ENCODE measurements at places on chromosomes 6 and 20.

GRCh38 chr20:32978009-32978335 is 26.3 kb downstream of the SUN5 start:
- DNase-seq: no peak
- H3K4me3 ChIP-seq: no peak overlapping the region
- no peak overlapping the region for H3K27ac ChIP-seq
- no peaks in the 10 kb centered on the region for H3K27me3 ChIP-seq
- H3K4me1 ChIP-seq: peaks cover 10% of the 10 kb centered on the region

- DNase-seq: no peak
- H3K27ac ChIP-seq: peak overlapping the region; percentile 39
- peaks cover 20% of the 10 kb centered on the region for H3K4me1 ChIP-seq
- H3K36me3 ChIP-seq: peaks cover 10% of the 10 kb centered on the region
These were observed 312.0 kb downstream of the ZFAND3 start for GRCh38 chr6:38131527-38131965.

GRCh38 chr20:19626896-19627295 is 131.2 kb upstream of the RIN2 start:
- no peak overlapping the region for H3K27ac ChIP-seq
- DNase-seq: no peak
- no peak overlapping the region for H3K4me3 ChIP-seq
- no peaks in the 10 kb centered on the region for H3K27me3 ChIP-seq
- peaks cover 6% of the 10 kb centered on the region for H3K36me3 ChIP-seq

GRCh38 chr6:11363881-11364576 is 131.6 kb upstream of the NEDD9 start:
- peaks cover 79% of the 10 kb centered on the region for H3K36me3 ChIP-seq
- H3K27me3 ChIP-seq: no peaks in the 10 kb centered on the region
- H3K27ac ChIP-seq: peak overlapping the region; percentile 57
- DNase-seq: no peak
- peaks cover 88% of the 10 kb centered on the region for H3K4me1 ChIP-seq

- H3K4me1 ChIP-seq: peaks cover 9% of the 10 kb centered on the region
- peaks cover 4% of the 10 kb centered on the region for H3K27me3 ChIP-seq
- H3K36me3 ChIP-seq: no peaks in the 10 kb centered on the region
- no peak overlapping the region for H3K27ac ChIP-seq
- H3K4me3 ChIP-seq: no peak overlapping the region
- no peak for DNase-seq
These were observed 17.7 kb upstream of the PDE7B start for GRCh38 chr6:135833771-135834170.

- H3K36me3 ChIP-seq: no peaks in the 10 kb centered on the region
- H3K4me1 ChIP-seq: peaks cover 29% of the 10 kb centered on the region
- no peak overlapping the region for H3K27ac ChIP-seq
- H3K4me3 ChIP-seq: no peak overlapping the region
- DNase-seq: no peak
These were observed 31.7 kb downstream of the UTRN start for GRCh38 chr6:144316862-144317195.

- H3K27me3 ChIP-seq: peaks cover 4% of the 10 kb centered on the region
- peaks cover 3% of the 10 kb centered on the region for H3K36me3 ChIP-seq
- H3K4me1 ChIP-seq: peaks cover 10% of the 10 kb centered on the region
These were observed 37.3 kb upstream of the UST start for GRCh38 chr6:148709577-148709976.

GRCh38 chr20:8735674-8736073 is 333.2 kb upstream of the PLCB4 start:
- H3K27ac ChIP-seq: no peak overlapping the region
- DNase-seq: no peak
- H3K4me3 ChIP-seq: no peak overlapping the region
- peaks cover 5% of the 10 kb centered on the region for H3K4me1 ChIP-seq
- no peaks in the 10 kb centered on the region for H3K27me3 ChIP-seq

DNA sequence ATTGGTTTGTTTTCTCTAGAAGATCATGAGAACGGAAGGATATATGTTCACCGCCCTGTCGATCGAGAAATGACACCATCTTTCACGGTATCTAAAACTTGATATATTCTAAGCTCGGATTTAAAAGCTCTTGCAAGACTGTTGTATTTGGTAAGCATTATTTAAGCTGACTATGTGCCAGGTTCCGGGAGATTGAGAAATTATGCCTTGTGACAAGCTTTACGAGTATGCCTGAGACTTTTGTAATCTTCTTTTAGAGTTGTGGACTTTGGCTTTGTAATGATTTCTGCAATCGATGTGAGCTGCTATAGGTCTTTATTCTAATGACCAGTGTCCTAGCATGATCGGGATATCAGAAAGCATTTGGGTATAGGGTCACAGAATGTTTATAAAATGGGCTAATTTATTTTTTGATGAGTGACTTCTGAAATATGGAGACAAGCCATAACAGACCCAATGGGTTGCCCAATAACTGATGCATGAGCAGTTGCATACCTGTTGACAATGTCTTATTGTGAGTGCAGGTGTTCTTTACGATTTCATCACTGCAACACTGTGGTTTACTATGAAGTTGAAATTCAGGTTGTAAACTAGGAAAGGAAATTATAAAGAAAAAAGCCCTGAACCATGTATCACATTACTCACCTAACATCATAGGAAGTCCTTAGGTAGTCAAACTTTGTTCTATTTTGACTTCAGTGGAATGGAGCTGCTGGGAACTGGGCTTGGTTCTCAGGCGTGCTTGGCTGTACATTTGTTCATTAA is 14.0 kb downstream of the CDH26 start:
- H3K36me3 ChIP-seq: no peaks in the 10 kb centered on the region
- H3K27ac ChIP-seq: no peak overlapping the region
- no peak for DNase-seq
- H3K27me3 ChIP-seq: no peaks in the 10 kb centered on the region

DNA sequence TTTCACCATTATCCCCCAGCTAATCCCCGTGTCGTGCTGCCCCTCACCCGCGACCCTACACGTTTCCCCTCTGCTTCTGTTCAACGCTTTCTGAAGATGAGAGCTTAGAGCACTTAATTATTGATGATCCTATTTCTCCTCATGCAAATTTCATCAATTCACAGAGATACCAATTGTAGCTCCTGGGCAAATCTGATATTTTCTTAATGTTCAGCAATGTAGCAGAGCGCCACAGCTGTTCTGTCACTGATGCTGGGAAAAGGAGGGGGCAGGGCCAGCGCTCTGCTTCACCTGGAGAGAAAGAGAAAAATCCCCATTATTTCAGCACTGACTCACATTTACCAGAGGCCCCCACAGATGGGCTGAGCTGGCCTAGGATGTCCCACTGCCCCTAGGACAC is 121.2 kb downstream of the TTLL2 start:
- H3K27me3 ChIP-seq: peaks cover 2% of the 10 kb centered on the region
- no peak overlapping the region for H3K4me3 ChIP-seq
- no peak overlapping the region for H3K27ac ChIP-seq
- no peaks in the 10 kb centered on the region for H3K36me3 ChIP-seq
- DNase-seq: no peak

DNA sequence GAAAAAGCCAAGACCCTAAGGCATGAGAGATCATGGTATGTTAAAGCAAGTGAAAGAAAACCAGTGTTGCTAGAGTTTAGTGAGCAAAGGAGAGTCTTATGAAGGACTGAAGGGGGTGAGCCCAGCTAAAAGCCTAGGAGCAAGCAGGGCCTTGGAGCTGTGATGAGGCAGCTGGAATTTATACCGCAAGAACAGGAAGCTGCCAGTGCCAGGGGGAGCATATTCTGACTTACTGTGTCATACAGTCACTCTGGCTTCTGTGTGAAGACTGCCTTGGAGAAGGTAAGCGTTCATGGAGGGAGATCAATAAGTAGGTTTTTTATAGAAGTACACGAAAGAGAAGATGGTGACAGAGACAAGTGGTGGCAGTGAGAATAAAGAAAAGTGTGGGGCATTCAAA is 308.9 kb upstream of the THEMIS start:
- H3K4me1 ChIP-seq: no peaks in the 10 kb centered on the region

DNA sequence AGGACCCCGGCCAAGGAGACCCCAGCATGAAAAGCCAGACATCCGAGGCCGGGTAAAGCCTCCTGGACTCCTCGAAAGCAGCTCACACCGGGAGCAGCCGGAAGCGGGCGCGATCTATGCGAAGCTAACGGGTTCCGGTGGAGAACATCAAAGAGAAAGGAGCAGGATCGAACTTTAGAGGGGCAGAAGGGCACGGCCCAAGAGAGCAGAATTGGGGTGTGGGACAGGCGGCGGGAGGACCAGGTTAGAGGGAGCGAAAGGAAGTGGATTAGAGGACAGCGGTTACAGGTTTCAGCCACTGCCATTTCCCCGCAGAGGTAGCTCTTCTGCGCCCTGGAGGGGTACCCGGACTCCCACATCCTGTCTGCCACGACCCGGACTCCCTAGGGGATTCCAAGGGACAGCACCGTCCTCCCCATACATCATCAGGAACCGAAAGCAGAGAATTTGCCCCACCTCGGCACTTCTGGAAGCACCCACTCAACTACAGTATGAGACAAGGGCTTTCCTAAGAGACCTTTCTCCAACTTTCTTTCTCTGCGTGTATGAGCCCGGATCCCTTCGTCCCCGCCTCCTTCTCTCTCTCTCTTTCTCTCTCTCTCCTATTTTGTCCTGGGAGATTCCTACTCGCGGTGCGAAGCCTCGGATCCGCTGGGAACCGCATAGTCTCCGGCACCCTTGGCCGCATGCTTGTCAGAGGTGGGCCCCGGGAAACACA is 507 bp upstream of the VGLL2 start:
- peak; percentile 8 for DNase-seq
- H3K27me3 ChIP-seq: peaks cover 91% of the 10 kb centered on the region
- H3K4me3 ChIP-seq: peak overlapping the region; percentile 46
- H3K36me3 ChIP-seq: no peaks in the 10 kb centered on the region
- no peak overlapping the region for H3K27ac ChIP-seq

GRCh38 chr20:9068233-9068801 is 570 bp upstream of the PLCB4 start:
- H3K4me1 ChIP-seq: no peaks in the 10 kb centered on the region
- H3K27me3 ChIP-seq: peaks cover 12% of the 10 kb centered on the region
- no peak overlapping the region for H3K27ac ChIP-seq

GRCh38 chr6:130758813-130759212 is 68.4 kb upstream of the SMLR1 start:
- peaks cover 2% of the 10 kb centered on the region for H3K4me1 ChIP-seq
- peaks cover 12% of the 10 kb centered on the region for H3K27me3 ChIP-seq
- H3K36me3 ChIP-seq: no peaks in the 10 kb centered on the region
- no peak overlapping the region for H3K27ac ChIP-seq
- no peak for DNase-seq
- no peak overlapping the region for H3K4me3 ChIP-seq

DNA sequence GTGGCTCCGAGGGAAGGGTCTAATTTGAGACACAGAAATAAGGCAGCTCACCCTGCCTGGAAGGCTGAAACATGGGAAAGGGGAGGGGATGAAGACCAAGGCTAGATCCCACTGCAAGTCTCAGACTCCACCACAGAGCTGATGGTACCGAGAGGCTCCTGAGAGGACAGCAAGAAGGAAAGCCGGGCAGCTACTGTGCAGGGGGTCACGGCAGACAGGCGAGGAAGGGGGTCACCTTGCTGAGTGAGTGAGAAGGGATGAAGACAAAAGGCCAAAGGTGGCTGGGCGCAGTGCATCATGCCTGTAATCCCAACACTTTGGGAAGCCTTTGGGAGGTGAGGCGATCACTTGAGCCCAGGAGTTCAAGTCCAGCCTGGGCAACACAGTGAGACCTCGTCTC is 100.7 kb downstream of the ATP9A start:
- H3K27ac ChIP-seq: no peak overlapping the region
- H3K4me1 ChIP-seq: peaks cover 9% of the 10 kb centered on the region
- no peak for DNase-seq
- peaks cover 10% of the 10 kb centered on the region for H3K36me3 ChIP-seq
- H3K4me3 ChIP-seq: no peak overlapping the region

DNA sequence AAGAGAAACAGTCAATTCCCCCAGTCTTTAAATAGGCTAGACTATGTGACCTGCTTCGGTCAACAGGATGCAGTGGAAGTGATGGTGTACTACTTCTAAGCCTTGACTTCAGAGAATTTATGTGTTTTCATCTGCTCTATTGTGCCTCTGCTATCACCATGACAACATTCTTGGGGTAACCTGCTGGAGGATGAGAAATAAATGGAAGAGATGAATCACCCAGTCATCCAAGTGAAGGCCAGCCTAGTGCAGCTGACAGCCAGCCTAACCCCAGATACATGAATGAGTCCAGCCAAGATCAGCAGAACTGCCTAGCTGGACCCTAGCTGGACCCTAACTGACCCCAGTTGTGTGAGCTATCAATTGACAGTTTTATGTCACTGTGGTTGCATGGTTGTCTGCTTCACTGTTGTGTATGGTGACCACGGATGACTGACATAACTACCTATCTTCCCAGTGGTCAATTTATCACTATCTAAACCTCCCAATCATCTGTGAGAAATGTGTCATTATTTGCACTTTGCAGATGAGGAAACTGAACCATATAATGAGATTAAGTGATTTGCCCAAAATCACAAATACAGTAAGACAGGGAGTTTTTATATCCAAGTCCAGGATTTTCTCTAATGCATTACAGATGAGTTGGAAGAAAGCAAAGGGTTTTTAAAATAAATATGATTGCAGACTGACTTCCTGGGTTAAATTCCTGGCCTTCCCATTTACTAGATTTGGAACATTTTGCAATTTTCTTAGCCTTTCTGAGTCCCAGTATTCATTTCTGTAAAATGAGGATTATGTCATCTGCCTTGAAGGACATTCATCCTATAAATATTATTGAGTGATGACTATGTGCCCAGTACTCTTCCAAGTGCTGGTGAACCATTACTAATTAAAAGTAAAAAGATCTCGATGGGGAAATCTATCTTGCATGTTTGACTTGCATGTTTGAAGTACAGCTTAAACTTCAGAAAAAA is 136.4 kb upstream of the PLCB4 start:
- H3K4me3 ChIP-seq: no peak overlapping the region
- H3K27me3 ChIP-seq: no peaks in the 10 kb centered on the region
- no peak for DNase-seq
- H3K36me3 ChIP-seq: no peaks in the 10 kb centered on the region
- H3K4me1 ChIP-seq: no peaks in the 10 kb centered on the region

DNA sequence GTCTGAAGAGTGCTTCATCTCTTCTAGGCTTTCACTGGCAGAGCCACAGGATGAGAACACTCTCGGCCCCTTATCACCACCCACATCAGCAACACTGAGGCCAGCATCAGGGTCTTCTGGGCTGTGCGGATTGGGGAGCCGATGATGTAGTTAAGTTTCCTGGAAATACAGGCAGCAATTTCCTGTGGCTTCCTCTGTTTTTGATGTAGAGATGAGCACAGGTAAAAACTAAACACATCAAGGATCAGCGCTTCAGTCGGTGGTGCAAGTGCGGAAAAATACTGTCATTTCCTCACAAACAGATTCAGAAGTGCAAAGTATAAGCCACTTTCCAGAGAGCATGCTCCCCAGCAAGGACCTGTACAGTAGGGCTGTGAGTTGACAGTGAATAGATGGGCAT is 62.6 kb downstream of the BACH2 start:
- peak; percentile 77 for DNase-seq
- peak overlapping the region; percentile 90 for H3K27ac ChIP-seq
- peaks cover 73% of the 10 kb centered on the region for H3K36me3 ChIP-seq
- no peaks in the 10 kb centered on the region for H3K27me3 ChIP-seq
- peaks cover 88% of the 10 kb centered on the region for H3K4me1 ChIP-seq
- H3K4me3 ChIP-seq: peak overlapping the region; percentile 59

- H3K27ac ChIP-seq: no peak overlapping the region
- DNase-seq: no peak
- H3K4me1 ChIP-seq: peaks cover 12% of the 10 kb centered on the region
- H3K4me3 ChIP-seq: no peak overlapping the region
These were observed 44.0 kb downstream of the SCAND1 start for GRCh38 chr20:35910254-35910653.

All from activated T-helper 2 cell treated with anti-CD3 and anti-CD28 coated beads, Interferon-gamma antibody, Interleukin-2, Interleukin-4, amounts not matched to agents 10 μg/mL and 5 μg/mL and 100 μg/mL, durations not matched to agents 14 hours and 24 hours and 36 hours (primary cell).